Dermis blood vessel endothelial cell (primary cell): ENCODE measurements at places on chromosomes 5 and 9.

- no peak for DNase-seq
These were observed 36.3 kb upstream of the STX17 start for GRCh38 chr9:99870126-99870525.

DNA sequence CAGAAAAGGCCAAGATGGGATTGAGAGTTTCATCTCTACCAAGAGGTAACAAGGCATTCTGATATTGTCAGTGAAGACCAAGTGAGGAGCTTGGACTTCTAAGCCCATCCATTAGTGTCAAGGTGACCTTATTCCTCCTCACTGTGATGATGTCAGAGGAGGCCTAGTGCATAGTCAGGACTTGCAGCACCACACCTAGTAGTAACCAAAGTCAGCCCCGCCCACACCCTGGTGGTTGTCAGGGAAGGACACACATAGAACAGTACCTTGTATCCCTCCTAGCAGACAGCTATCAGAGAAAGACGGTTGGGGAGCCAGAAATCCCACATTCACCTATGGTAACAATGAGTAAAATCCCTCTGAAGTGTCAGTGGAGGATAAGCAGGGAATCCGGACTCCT, 111.7 kb downstream of the AP3B1 start:
- no peak for DNase-seq

DNA sequence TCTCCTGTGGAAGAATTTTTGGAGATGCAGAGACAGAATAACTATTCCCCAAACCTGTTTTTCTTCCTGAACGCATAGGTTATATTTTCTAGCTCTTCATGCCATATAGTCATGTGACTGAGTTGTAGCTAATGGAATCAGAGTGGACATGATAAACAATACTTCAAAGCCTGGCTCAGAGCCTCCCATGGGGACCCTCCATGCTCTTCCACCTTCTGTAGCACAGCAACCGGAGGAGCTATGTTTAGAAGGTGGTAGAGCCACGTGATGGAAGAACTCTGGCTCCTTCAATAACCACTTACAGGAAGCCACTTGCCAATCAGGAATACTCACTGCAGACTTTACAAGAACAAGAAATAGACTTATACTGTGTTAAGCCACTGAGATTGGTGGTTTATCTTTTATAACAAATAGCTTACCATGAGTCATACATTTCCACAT, 39.2 kb downstream of the NADK2 start:
- DNase-seq = peak; percentile 49

DNA sequence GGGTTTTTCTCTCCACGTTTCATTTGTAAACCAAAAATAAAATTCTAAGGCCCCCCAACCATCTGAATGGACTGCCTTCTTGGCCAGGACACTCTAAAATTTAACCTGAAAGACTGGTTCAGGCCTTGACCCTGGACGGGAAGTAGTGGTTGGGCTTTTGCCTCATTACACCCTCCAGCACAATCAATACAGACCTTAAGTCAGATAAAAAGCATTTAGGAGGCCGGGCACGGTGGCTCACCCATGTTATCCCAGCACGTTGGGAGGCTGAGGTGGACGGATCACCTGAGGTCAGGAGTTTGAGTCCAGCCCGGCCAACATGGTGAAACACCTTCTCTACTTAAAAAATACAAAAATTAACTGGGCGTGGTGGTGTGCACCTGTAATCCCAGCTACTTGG, 91.6 kb upstream of the PPP1R26 start:
- no peak for DNase-seq

DNA sequence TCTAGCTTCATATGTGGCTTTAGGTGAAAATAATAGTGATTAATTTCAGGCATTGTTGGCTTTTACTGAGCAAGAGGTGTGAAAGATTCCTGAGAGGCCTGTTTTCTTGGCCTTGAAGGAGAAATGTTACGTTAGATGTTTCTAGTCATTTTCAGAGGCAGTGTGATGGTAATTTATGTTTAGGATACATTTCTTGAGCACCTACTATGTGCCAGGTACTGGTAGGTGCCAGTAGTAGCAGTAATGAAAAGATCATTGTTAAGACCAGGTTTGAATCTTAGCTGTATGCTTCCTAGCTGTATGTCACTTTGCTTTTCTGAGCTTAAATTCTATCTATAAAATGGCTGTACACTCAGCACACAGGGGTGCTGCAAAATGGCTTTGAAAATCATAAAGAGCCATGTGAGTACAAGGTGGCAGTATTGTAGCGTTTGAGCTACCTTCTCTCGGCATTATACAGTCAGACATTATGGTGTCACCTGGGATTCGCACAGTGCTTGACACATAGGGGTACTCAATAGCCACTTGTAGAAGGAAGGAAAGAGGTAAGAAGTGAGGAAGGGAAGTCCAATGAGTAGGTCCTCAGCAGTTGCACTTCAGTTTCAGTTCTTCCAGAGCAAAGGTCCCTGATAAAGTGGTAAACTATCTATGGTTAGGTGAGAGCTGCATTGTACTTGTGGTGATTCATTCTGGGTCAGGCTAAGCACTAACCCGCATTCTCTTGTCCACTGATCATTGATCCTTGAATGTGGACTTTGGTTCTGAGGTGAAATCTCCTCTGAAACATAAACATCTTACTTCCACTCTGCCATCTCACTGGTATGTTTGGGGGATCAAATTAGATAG, 166.5 kb upstream of the NR3C1 start:
- no peak for DNase-seq

GRCh38 chr9:104961238-104961637, 33.3 kb upstream of the ABCA1 start:
- peak; percentile 30 for DNase-seq

DNA sequence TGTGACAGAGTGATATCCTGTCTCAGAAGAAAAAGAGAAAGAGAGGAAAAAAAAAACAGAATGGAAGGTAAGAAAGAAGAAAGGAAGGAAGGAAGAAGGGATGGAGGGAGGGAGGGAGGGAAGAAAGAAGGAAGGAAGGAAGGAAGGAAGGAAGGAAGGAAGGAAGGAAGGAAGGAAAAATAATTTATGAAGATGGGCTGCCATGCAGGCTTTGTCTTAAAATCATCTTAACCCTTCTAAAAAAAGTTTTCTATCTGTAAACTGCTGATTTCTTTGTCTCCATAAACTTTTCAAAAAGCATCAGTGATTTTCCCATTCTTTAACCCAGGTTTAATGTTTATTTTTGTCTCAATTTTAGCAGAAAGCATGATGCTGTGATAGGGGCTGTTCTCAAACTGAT, 1154.1 kb upstream of the CDH6 start:
- no peak for DNase-seq

- DNase-seq = peak; percentile 32
These were observed 165.6 kb upstream of the IER5L start for GRCh38 chr9:129343424-129344375.

GRCh38 chr5:63374085-63374484, 588.2 kb downstream of the HTR1A start:
- DNase-seq = no peak

DNA sequence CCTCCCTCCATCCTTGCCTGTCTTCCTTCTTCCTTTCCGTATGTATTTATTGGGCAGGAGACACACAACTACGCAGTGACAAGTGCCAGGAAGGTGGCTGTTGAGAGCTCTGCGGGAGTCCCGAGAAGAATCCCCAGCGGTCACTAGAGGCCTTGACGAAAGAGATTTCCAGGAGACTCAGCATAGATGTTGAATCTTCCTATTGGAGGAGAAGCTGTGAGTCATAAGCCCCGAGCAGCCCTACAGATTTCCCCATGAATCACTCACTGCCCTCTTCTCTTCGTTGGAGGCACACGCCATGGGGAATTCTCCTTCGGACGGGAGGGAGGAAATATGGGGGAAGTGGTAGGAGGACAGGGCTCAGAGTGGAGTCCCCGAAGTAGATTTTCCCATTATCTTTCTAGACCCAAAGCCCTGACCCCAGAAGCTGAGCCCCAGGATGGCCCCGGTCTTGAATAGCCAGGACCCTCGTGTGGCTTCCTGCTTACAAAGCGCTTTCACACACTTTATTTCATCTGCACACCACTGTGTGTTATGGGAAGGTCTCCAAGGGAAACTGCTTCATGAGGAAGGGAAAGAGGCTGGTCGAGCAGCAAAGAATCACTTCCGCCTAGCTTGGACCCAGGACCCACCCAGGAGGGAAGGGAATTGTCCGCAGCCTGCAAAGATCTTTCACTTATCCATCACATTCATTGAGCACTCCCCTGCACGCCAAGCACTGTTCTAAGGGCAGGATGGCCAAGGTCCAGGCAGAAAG, 12.7 kb downstream of the DUSP1 start:
- peak; percentile 97 for DNase-seq

- no peak for DNase-seq
These were observed 13.7 kb downstream of the TMEFF1 start for GRCh38 chr9:100486479-100487176.

DNA sequence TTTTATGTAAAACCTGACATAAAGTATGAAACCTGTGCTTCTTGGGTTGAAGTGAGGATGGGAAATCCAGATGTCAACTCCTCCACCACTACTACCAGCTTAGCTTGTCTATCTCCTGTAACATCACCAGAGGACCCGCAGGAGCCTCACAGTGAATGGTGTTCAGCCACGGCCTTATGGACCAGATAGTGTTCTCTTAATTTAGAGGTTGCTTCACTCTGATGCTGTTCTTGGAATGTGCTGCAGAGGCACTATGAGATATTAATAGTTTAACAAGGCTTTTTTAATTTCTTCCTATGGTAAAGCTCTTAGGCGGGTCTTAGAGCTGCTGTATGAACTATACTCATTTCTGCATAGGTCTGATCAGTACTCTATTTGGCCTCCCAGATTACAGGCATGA, 27.9 kb downstream of the NFX1 start:
- DNase-seq = no peak

GRCh38 chr5:180860887-180861822, at the start of gene ZFP62:
ZFP62 (minus strand) TSS chr5:180861276; CDS start chr5:180861219, 57 bp downstream.
- peak; percentile 95 for DNase-seq

DNA sequence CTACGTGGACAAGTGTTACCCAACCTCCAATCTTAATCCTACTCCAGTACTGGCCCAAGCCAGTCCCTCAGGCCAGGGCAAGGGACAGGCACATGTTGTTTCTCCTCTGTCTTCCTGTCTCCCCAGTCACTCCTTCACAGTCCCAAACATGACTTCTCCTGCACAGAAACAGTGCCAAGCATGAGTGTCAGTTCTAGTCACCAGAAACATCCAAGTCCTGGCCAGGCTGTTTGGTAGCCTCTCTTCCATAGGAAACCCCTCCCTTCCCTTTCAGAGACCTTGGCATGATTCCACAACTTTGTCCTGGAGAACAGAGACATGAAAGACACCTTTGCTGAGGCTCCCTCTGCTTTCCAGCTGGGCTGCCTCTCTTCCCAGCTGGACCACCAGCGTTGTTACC, 56.2 kb upstream of the SLC2A8 start:
- peak; percentile 55 for DNase-seq
